ENCODE measurements at places on chromosomes 12 and 14.

DNA sequence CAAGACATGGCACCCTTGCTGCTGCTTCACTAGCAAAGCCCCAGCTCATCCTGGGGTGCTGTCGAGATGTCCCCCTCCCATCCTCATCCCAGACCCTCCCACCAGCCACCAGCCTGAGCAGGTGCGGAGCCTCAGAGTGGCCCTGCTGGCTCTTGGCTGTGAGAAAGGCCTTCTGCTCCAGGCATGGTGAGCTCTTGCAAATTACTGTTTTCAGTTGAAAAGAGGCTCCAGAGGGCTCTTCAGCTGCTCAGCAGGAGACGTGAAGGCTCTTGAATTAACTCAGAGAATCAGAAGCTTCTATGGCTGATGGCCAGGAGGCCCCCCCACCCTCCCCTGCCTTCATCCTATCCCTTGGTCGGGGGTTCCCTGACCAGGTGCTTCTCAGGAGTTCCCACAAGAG lies 44.1 kb downstream of the WSCD2 start:
- no peak for DNase-seq

GRCh38 chr14:103109535-103110441 lies 13.5 kb upstream of the TNFAIP2 start:
- no peak for DNase-seq

- no peak for DNase-seq
These were observed 216.6 kb downstream of the AKAP6 start for GRCh38 chr14:32545506-32546210.

DNA sequence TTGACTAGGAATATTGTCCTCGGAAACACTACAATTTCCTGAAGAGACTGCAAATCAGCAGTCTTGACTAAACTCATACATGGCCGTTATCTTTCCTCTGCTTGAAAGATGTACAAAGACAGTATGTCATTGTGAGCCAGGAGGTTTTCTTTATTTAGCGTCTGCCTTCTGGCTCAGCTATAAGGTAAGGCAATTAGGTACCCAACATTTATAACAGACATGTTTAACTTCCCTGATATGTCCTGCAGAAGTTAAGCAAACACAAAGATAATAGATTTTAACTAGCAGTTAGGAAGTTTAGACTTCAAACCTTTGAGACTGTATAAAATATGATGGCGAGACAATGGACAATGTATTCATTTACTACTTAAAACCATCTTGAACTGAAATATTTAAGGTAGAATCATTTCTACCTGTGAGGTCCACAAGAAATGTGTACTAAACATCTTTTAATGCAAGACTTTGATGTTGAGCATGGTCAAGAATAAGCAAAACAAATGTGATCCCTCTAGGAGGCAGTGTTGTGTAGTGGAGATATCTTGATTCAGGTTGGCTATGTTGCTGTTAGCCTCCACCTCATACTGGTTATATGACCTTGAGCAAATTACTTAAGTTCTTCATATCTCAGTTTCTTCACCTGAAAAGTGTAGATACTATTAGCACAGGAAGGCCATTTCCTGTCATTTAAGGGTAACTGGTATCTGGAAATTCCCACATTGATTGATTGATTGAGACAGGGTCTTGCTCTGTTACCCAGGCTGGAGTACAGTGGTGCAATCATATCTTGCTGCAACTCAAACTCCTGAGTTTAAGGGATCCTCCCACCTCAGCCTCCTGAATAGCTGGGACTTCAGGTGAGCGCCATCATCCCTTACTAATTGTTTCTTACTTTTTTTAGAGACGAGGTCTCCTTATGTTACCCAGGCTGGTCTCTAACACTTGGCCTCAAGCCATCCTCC lies 96.3 kb upstream of the EEA1 start:
- peak; percentile 73 for DNase-seq

GRCh38 chr12:127336416-127336815 lies 930.6 kb upstream of the TMEM132C start:
- DNase-seq: no peak

DNA sequence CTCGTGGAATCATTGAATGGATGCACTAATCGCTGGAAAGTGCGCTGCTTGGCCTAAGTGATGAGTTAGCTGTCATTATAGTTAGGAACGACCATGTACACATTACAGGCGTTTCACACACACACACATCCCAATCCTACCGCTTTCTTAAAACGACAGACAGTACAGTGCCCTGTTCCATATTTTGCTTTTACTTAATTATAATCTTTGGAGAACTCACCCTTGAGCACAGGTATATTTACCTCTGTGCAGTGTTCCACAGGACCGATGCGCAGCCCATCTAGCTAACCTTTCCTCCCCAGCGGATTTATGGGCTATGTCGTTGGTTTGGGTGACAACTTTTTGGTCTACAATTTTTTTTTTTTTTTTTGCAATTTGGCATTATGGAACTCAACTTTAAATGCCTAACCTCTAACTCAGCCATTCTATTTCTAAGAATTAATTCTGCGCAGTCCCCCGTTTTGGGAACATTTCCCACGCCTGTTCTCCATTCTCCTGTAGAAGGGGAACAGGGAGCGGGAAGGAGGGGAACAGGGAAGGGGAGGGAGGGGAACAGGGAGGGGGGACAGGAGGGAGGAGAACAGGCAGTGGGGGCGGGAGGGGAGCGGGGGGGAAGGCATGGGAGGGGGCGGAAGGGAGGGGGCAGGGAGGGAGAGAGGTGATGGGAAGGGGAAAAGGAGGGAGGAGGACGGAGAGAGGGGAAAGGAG lies 663 bp upstream of the ULK1 start:
- DNase-seq: no peak

- no peak for DNase-seq
These were observed 80.2 kb downstream of the TUNAR start for GRCh38 chr14:95956601-95957460.

DNA sequence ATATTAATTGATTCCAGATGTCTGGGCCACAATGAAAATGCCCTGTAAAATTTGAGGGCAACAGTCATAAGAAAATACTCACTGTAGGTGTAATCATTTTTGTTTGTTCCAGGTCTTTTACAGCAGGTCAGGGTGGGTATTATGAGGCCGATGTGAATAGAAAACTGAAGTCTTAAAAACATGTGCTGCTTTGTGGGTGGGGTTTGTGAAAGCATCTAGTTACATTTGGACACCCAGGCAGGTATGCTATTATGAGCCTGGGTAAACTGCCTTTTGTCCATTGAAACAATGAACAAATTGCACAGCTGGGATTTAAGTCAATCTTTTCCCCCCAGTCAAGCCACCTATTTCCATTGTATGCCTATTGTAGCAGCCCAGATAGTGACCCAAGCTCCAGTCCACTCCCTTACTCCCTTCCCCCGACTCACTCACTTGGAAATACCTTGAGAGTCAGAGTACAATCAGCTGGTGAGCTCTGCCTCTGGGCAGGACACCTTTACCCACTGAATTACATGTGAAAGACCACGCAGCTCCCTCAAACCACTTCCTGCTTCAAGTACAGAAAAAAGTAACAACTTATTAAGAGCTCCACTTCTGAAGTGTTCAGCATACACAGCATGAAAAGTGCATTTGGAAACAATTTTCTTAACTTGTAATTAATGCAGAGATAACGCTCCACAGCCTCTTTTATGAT lies 1.8 kb downstream of the IGF1 start:
- no peak for DNase-seq

DNA sequence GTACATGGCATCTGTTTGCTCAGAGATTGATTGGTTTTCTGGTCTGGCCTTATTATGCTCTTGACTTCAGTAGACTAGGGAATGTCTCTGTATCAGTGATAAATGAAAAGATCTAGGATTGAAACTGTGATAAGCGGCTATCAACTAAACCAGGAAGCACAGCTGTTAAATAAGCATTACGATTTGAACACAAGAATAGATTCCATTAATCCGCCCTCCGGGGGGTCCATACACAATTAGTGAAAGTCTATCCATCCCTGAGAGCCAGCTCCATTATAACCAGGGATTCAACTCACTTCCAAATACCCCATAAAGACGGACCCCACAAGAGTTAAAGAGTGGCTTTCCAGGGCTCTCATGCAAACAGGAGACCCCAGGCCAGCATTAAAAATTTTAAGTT lies 279.0 kb downstream of the GRIN2B start:
- no peak for DNase-seq

GRCh38 chr14:94329857-94330256 lies 6.7 kb upstream of the SERPINA6 start:
- DNase-seq: no peak

DNA sequence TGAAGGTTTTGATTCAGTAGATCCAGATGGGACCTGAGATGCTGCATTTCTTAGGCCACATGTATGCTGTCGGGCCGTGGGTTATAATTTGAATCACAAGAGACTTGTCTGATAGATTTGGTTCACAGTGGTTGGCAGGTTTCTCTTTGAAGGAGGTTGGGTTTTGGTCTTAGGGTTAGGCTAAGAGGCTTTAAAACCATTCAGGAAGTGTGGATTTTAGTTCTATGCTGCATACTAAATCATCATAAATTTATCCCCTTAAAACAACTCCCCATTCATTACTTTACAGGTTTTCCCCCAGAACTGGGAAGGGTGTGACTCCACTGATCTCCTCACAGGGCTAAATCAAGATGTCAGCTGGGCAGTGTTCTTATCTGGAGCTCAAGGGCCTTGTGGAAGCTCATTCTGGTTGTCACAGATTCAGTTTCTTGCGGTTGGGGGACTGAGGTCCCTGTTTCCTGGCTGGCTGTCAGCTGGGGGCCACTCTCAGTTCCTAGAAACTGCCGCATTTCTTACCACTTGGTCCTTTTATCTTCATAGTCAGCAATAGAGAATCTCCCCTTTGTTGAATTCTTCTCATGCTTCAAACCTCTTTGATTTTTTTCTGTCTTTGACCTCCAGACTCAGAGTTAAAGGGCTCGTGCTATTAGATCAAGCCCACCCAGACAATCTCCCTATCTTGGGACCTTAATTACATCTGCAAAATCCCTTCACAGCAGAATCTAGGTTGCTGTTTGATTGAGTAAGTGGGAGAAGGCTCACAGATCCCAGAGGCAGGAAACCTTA lies 20.6 kb upstream of the PCNX1 start:
- peak; percentile 93 for DNase-seq

- no peak for DNase-seq
These were observed 747 bp upstream of the DACT1 start for GRCh38 chr14:58637040-58637390.

DNA sequence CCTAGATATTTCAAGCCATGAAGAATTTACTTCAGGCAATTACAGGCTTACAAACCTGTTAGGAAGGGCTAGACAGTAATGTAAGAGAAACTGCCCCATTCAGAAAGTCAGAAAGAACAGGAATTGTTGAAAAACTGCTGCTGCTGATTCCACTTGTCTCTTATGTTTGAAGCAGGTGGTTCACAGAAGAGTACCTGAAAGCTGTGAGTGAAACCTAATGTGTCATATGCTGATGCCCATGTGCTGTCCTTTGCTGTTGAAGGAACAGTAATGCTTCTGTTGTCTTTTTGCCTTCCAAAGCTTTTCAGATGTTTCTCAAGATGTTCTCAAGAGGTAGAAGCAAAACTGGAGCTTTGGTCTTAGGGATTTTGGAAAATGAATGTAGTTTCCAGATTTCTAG lies 39.0 kb downstream of the MNAT1 start:
- no peak for DNase-seq

DNA sequence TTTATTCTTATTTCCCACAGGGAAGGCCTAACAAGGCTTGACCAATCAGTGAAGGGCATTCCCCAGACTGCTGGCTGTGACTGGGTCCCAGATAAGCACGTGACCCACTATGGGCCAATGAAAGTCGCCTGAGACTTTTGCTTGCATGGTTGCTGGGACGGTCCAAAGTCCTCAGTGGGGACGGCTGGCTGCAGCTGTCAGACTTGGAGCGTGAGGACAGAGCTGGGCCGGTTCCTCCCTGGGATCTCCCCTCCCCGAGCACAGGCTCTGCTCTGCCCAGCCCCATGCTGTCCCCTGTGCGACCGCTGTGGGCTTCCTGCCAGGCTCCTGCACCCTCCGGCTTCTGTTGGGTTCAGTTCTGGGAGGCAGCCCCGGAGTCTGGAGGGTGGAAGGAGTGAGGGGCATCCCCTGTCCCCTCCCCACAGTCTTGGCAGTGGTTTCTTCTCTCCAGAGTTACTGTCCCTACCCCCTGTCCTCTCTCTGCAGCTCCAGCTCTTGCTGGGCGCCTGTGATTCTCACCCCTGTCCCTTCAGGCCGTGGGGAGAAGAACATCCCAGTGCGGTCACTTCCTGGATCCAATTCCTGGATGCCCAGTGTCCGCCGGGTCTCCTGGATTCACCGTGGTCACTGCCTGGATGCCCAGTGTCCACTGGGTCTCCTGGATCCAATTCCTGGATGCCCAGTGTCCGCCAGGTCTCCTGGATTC lies 50.1 kb downstream of the GALNT9 start:
- DNase-seq: no peak

- no peak for DNase-seq
These were observed 24.2 kb downstream of the YY1 start for GRCh38 chr14:100263141-100263540.

DNA sequence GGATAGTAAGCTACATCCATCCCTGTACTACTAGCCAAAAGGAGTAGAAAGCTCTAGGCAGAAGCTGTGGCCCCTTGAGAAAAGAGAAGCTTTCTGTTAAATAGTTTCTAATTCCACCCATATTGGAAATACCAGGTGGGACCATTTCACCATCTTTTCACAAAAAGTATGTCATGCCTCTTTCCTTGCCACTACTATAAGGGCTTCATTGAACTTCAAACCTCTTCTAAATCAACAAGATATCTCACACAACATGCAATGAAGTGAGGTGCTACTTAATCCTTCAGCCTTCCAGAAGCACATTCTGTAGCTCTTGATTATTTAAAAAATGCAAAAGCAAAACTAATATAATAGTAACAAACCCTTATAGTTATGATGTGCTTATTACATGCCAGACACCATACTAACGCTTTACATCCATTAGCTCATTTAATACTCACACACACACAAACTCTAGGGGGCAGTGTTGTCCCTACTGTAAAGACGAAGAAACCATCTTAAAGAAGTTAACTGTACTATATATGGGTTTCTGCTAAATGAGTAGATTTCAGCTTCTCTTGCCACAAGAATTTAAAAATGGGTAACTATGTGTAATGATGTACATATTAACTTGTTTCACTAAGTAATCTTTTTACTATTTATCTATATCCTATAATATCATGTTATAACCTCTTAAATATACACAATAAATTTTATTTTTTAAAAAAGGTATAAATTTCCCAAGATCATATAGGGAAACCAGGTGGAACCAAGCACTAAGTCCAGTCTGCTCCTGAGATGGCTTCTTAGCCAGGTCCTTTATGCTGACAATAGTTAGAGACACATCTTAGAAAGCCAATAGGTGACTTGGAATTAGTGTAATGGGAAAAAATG lies 124.4 kb downstream of the RPS29 start:
- peak; percentile 92 for DNase-seq

GRCh38 chr14:55412676-55413075 lies 1.0 kb upstream of the ATG14 start:
- DNase-seq: no peak

GRCh38 chr12:127273626-127274025 lies 993.3 kb upstream of the TMEM132C start:
- DNase-seq: no peak

GRCh38 chr12:17148706-17149105 lies 542.7 kb upstream of the LMO3 start:
- DNase-seq: no peak

- no peak for DNase-seq
These were observed 80.9 kb downstream of the RPS6KA5 start for GRCh38 chr14:90979515-90979914.

Data from Kasumi-1 (cell line).